SK-MEL-5 (cell line): ENCODE measurements at places on chromosomes 1 and 21. TPM values are rescaled to one million over a fixed set of nuclear protein-coding genes. Genes with fewer than 3 reads are reported as not detected.
A peak's percentile ranks its signal among the peaks of the same experiment; 100 is the strongest.

The DTL gene
- total RNA-seq = 25.6 and 36.5 TPM in 2 replicates

The KRTAP19-3 gene
- total RNA-seq = not detected in 2 replicates

The FALEC gene
- not detected in 2 replicates for total RNA-seq

The AKR7A3 gene
- 0.21 and 0.27 TPM in 2 replicates for total RNA-seq

The CHIT1 gene
- total RNA-seq = not detected in 2 replicates

The PPIH gene
- 25.8 and 30.3 TPM in 2 replicates for total RNA-seq

GRCh38 chr1:227745568-227746265, 10.5 kb downstream of the SNAP47 start:
- no peak for DNase-seq

DNA sequence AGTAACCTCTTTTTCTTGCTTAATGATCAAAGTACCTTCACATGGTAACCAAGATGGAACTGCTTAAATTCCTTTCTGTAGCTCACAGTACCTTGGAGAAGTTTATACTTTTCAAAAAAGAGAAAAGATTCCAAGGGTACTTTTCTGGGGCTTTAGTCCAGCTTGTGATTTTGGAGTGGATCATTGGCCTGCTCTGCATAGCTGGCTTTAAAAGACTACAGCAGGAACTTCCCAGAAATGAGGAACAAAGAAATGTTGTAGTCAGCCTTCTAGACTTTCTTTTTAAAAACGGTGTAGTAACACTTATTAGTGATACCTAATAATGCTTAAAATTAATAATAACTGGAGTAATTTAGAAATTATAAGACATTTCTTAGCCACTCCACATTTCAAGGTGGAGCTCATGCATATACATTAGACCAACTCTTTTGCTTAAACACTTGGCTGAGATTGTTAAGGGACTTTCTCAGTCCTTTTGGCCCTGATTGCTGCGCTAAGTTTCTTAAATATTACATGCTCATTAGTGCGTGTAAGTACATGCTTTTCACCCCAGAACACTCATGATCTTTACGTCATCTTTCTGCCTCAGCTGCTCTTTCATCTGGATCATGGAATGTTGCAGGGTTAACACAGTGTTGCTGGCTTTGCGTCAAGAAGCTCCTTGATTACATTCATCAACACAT, 57.3 kb downstream of the SDCCAG8 start:
- no peak for DNase-seq

DNA sequence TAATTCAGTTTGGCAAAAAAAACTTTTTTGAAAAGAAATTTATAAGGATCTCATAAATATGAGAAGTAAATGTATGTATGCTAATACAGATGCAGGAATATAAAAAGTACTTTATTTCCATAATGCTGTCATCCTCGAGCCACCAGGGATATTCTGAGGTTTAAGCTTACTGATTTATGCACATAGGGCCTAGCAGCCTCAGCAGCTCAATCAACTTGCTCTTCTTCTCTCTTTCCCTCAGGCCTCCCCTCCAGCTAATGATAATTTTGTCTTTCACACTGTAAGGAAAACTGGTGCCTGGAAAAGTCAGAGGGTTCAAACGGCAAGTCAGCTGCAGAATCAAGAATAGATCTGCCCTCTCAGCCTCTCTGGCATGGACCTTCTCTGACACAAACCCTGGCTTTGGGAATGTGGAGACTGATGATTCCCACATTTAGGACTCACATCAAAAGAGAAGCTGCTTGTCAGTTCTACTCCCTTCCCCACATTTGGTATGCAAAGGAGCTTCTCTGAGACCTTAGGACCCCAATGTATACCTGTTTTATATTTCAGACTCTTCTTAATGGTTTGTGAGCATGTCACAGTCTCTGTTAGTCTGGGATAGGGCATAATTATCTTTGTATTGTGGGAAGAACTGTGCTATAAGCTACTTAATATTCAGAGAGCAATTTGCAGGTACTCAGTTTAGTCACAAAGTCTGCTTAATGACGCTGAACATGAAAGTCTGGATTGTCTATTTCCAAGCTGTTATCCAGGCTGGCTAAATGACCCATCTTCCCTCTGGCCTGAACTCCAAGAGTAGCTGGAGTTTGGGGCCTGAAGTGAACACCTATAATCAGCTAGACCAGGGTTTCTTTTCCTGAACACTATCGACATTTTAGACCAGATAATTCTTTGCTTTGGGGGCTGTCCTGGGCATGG, 52.1 kb upstream of the DIPK1A start:
- DNase-seq = no peak

- peak; percentile 9 for DNase-seq
These were observed 11.2 kb upstream of the H3-3A start for GRCh38 chr1:226051365-226051764.

DNA sequence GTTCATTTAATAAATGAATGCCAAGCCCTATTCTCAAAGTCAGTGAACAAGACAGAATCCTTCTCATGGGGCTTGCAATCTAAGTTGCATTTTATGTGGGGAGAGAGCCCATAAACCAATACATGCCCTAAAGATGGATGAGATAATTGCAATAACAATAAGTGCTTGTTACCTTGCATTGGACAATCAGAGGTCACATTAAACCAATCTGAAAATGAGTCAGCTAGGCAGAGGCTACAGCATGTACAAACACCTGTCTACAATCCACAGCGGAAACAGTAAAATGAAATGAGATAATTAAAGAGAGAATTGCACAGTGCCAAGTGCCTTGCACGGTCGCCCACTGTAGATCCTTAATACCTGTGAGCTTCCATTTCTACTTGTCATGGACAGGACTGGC, 7.4 kb upstream of the IGFN1 start:
- no peak for DNase-seq

GRCh38 chr1:170640581-170640980, 23.4 kb upstream of the PRRX1 start:
- no peak for DNase-seq

DNA sequence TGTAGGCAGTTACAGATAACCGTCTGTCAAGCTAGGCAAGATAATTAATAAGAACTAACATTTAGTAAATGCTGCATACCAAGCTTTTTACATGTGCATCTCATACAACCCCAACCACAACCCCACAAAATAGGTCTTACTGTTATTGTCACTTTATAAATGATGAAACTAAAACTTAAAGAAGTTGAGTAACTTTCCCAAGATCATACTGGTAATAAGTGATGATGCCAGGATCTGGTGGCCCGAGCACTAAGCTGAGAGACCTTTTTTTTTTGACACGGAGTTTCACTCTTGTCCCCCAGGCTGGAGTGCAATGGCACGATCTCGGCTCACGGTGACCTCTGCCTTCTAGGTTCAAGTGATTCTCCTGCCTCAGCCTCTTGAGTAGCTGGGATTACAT, 1.8 kb downstream of the NCSTN start:
- no peak for DNase-seq

DNA sequence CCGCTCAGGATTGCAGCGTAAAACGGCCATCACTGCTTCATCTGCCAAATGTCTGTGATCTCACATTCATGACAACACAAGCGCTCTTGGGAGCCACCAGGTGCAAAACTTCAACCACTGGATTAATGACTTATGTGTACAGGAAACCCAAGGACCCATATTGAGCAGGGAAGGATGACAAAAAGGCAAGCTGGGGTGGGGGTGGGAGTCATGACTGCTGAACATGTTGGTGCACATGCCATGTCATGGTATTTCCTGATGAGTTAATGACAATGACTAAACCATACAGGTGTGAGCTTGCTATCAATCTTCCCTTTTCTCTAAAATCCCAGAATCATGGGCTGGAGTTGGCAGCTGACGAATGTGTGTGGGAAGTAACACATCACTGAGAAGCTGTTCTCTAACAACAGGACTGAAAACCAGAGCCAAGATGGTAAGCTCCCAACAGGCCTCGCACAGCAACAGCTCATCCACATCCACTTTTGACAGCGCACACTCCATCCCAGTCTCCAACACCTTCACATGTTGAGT, 3.1 kb upstream of the SH2D5 start:
- no peak for DNase-seq

- DNase-seq = no peak
These were observed 204.0 kb downstream of the NTNG1 start for GRCh38 chr1:107344836-107345235.

DNA sequence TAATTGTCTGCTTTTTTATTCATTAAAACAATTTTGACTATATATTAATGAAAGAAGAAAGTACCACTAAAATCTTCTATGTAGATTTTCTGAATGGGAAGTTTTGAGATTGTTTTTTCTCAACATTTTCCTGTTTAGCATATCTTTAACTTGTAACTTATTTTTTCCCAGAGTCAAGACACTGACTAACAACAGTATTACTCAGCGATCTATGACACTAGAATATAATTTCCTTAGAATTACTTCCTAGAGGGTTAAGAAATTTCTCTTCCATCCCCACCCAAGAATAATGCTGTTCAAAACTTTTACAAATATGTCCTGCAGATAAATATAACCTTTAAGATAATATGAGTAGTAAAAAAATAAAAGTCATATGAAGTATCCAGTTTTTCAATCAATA, 218.2 kb upstream of the NR5A2 start:
- DNase-seq = no peak

DNA sequence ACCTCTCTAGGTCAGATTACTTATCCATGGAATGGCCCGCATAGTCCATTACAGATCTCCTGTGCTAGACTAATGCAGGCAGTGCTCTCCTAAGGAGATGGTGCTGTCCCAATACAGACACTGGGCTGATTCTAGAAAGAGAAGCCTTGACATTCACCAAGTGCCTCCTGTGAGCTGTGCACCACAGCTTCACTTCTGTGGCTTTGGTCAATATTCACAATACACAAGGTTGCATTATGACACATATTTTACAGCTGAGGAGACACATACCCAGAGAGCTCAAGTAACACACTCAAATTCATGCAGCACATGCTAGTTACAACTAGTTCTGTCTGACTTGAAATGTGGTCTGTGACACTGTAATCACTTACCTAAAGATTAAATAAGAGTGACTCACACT, 59.4 kb upstream of the LRRC8B start:
- DNase-seq = no peak

- no peak for DNase-seq
These were observed 60.8 kb downstream of the EYA3 start for GRCh38 chr1:28027660-28028059.

DNA sequence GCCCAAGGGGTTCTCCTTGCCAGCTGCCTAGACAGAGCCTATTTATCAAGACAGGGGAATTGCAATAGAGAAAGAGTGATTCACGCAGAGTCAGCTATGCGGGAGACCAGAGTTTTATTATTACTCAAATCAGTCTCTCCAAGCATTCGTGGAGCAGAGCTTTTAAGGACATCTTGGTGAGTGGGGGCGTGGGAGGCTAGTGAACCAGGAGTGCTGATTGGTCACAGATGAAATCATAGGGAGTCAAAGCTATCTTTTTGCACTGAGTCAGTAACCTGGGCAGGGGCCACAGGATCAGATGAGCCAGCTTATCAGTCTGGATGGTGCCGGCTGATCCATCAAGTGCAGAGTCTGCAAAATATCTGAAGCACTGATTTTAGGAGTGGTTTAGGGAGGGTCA, 64.8 kb upstream of the MRPS6 start:
- no peak for DNase-seq

- DNase-seq = no peak
These were observed 284.7 kb downstream of the CAMTA1 start for GRCh38 chr1:7069931-7070330.

DNA sequence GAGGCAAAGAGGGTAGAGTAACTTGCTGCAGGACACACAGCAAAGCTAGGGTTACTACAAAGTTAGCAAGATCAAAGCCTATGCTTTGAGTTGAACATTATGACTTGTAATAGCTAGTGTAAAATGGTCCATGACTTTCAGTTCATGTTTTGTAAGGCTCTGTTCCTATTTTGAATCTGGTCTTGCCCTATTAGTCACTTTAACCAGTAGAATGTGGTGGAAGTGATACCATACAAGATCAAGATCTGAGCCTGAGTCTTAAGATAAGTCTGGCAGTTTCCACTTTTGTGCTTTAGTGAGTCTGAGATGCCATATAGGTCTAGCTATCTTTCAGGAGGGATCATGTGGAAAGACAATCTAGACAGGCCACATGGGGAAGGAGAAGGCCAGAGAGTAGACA, 282.1 kb upstream of the BRINP3 start:
- DNase-seq = no peak

DNA sequence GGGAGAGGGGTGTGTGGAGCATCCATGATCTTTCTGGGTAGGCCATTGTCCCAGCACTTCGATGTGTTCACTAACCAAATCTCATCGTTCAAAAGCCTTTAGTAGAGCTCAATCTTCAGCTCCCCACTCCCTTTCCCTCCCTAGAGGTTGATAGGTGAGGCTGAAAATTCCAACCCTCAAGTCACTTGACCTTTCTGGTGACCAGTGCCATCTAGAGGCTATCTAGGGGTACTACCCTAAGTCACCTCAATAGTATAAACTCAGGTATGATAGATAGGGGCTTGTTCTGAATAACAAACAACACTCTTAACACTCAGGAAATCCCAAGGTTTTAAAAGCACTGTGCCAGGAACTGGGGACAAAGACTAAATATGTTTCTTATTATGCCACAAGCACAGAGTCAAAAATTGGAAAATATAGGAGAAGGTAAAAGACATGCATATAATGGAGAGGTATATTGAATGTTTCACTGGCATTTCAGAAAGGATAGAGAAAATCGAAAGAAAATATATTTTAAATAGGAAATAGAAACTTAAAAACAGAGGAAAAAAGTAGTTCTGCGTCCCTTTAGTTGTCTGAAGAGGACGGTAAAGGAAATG, 42.9 kb upstream of the CD53 start:
- DNase-seq = peak; percentile 56

- DNase-seq = no peak
These were observed 11.1 kb upstream of the SRM start for GRCh38 chr1:11070876-11071275.

- no peak for DNase-seq
These were observed 7.7 kb downstream of the PDZK1IP1 start for GRCh38 chr1:47181955-47182675.

- no peak for DNase-seq
These were observed 32.1 kb downstream of the ARID4B start for GRCh38 chr1:235295902-235296350.
